ENCODE measurements at places on chromosomes 7 and 10.

- DNase-seq, result no peak
Measured at GRCh38 chr10:66981361-66982052, 55.7 kb downstream of the LRRTM3 start.

DNA sequence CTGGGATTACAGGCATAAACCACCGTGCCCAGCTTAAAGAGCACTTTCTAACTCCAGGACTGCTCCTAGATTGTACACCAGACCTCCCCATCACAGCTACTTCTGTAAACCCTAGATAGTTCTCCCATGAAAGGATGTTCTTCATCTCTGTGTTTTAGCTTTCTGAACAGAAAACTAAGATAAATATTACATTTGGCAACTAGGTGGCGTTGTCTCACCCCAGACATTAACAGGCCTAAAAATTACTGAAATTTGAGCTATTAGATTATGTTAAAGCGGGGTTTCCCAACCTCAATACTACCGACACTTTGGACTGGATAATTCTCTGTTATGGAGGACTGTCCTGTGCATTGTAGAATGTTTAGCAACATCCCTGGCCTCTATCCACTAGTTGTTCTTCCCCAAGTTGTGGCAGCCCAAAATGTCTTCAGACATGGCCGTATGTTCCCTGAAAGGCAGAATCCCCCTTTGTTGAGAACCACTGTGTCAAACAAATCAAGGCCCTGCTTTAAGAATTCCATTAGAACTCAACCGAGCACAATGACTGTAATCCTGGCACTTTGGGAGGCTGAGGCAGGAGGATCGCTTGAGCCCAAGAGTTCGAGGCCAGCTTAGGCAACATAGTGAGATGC, 19.1 kb downstream of the ATOH7 start:
- no peak for DNase-seq

GRCh38 chr7:3464900-3465622, 164.0 kb downstream of the SDK1 start:
- DNase-seq, result no peak

DNA sequence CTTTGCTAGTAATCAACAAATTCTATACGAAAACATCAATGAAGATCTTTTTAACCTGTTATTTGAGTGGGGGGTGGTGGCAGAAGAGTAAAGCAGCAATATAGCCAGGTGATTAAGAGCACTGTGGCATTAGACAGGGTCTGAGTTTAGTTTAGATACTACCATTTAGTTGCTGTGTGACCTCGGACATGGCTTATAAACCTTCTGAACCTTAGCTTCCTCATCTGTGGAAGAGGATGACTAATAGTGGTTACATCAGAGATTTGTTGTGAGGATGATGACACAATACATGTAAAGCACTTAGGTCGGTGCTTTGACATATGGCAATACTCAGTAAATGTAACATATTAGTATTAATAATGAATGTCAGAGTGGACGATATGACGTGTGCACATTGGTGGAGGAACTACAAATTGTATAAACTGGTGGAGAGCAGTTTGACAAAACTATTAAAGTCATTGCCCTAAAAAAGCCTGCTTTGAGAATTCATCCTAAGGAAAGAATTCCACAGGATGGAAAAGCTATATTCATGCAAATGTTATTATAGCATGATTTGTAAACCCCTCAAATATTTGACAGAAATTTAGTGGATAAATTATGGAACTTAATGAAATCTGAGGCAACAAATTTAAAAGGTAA, 24.3 kb downstream of the SPAG6 start:
- no peak for DNase-seq

- DNase-seq, result no peak
Measured at GRCh38 chr10:88106366-88106765, 242.9 kb downstream of the PTEN start.

DNA sequence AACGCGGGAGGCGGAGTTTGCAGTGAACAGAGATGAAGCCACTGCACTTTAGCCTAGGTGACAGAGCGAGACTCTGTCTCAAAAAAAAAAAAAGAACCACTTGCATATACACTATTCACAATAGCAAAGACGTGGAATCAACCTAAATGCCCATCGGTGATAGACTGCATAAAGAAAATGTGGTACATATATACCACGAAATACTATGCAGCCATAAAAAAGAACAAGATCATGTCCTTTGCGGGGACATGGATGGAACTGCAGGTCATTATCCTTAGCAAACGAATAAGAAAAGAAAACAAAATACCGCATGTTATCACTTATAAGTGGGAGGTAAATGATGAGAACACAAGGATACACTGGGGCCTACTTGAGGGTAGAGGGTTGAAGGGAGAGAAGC, 39.5 kb downstream of the EGFR start:
- DNase-seq, result no peak

DNA sequence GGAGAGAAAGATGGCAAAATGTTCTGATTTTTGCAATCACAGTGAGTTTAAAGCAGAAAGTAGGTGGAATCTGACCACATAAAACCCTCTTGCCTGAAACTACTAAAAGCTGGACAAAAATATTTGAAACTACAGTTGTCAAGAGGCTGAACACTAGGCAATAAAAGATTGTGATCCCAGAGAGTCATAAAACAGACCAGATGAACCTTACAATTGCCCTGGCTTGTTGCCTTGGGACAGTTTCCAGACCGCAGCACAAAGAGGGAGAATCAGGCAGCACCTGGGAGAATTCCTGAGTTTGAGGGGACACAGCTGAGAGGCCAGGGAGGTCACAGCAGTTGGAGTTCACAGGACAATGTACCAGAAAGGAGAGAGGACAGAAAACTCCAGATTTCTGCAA, 107.3 kb upstream of the NANOS1 start:
- DNase-seq, result peak; percentile 23

DNA sequence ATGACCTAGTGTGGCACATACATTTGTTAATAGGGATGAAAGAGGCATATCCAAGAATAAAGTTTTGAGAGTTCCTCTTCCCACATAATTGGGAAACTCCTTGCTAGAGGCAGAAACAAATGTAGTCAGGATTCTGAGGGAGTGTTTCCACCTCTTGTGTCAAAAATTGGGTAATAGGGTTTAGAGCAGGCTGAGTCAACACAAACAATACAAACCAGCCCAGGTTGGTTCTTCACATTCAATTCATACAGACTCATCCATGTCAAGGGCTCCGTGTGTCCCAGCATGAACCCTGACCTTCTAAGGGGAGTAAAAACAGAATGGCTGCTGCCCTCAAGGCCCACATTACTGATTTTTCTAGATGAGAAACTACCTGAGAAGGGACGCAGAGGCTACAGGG, 75.3 kb downstream of the GLI3 start:
- no peak for DNase-seq

DNA sequence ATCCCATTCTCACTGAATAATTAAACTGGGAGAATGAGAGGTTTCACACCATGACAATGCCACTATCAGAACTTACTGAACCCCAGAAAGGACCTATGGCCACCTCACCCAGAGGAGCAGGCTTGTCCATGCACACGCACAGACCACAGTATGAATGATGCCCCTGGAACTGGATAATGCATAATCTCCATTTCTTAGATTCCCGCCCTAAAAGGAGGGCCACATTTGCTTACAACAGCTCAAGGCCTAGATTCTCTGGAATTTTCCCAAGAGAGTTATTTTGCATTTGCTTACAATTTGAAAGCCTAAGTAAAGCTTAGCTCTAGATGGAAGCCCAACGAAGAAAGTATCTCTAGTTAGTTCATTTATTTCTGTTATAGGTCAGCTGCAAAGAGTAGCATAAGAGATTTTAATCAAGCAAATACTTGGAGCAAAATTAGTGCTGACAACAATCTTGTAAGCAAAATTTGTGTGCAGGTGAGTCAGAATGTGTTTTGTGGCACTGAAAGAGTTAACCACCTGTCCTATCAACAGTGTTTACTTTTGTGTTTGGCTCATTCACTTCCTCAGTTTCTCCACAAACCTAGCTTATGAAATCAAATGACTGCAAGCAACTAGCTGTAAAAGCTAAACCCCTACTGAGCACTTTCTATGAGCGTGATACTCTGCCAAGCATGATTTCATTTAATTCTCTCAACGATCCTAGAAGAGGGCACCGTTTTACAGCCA, 32.1 kb downstream of the ELMO1 start:
- no peak for DNase-seq

DNA sequence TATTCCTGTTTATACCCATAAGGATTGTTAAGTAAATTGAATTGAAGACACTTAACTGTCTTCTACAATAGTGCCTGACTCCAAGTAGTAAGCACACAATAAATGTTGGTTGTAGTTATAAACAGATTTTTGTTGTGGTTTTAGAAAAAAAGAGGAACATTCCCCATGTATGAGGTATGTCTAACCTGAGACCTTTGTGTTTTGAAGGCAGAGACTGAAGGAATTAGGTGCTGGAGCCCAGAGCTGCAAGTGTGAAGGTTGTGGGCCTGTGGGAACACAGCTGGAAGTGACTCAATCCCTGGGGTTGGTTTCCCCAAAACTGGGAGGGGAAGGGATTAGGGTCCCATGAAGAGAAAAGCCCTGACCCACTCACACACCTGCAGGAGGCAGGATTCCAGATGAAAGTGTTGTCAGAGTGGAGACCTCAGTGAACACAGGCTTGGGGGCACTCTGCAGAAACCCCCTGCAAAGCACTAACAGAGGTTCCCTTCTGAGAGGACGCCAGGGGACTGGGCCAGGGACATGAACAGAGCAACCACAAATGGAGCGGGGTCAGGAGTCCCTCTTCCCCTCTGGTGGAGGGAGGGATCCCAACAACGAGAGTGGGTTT, 265.1 kb upstream of the KLF14 start:
- no peak for DNase-seq

- no peak for DNase-seq
Measured at GRCh38 chr10:93468461-93469213, 13.5 kb downstream of the MYOF start.

DNA sequence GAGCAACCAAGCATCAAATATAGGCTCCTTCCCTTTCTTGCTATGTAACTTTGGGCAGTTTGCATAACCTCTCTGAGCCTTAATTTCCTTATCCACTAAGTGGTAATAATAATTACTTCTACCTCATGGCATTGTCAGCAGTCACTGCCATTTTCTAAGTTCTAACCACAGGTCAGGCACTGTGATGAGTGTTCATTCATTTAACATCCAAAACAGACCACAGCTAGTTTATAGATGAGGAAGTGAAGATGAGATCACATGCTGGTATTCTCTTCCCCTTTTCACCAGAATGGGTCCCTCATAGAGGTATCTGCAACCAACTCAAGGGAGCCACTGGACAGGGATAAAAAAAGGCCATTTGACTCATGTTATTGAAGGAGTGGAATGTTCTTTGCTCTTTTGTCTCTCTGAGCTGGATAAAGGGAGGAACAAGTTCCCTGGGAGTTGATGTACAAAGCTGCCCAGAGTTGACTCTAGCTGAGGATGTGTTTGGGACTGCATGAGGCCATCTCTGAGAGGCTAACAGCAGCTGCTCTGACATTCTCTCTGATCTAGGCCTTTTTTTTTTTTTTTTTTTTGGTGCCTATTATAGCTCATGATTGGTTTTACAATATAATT, 65.0 kb downstream of the DNAJC12 start:
- no peak for DNase-seq

DNA sequence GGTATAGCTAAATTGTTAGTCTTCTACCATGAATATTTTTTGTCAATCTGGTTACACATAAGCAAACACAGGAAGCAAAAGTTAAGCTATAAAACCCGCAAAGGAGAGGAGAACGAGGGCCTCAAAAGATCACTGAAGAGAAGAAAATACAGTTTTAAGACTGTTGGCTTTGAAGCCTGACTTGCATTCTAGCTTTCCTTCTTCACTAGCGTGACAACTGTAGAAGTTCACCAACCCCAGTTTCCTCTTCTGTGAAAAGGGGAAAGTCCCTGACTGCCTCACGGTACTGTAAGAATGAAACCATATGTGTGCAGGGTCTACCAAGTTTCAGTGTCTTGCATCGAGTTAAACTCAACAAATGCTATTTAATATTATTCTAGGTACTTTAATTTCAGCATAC, 7.5 kb upstream of the LRRN3 start:
- no peak for DNase-seq

DNA sequence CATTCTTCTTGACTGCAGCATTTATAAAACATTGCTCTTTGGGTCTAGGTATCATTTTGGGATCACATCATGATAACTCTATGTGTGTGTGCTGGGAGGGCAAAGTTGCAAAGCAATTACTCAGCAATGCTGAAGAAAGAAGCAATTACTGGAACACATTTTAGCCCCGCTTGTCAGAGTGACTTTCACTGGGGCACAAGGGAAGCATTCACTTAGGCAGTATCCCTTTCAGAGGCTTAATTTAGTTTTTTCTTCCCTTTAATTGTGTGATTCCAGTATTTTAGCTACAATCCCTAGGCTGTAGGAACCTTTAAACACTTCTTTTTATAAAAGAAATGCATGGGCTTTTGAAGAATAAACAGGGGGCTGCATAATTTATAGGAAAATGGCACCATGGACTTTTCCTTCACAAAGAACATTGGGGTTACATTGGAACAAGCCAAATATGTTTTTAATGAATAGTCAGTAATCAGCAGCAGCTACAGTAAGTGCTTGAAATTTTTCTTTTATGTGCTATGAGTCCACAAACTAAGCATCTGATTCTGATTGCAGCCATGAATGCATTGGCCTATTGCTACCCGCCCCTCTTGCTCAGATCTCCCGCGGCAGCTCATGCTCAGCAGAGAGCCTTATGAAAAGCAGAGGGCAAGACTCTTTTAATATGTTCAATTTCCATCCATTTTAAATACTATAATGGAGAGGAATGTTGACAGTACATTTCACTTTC, 51.2 kb upstream of the NXPH1 start:
- DNase-seq, result no peak

- DNase-seq, result no peak
Measured at GRCh38 chr10:6022660-6023059, 39.5 kb downstream of the IL2RA start.

DNA sequence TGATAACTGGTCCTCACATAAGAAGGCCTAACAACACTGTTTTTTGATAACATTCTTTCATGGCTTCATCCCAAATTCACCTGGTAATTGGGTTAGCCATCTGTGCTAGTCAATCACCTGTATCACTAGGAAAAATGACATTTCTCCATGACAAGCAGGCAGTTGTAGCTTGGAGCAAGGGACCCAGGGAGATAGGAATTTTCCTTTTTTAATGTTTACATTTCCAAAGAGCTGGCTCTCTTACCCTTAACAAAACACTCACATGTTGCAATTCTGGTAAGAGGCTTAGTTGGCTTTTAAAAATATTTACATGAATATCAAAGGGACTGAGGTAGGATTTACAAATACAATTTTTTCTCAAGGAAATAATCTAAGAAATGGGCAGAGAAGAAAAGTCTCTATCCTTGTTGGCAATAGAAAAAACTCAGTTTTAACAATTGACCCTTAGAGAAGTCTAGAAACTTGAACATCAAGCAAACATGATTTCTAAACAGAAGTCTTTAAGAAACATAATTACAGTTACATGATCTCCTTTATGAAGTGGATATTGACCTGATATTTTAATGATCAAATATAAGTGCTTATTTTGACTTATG, 16.1 kb upstream of the AKR1C1 start:
- no peak for DNase-seq
